Tibial nerve (tissue), 4 donors: ENCODE measurements at places on chromosomes 5 and 9.

GRCh38 chr9:98794802-98795201 lies 1.6 kb downstream of the ANKS6 start:
- no peak overlapping the region for H3K4me3 ChIP-seq
- H3K27me3 ChIP-seq = no peaks in the 10 kb centered on the region
- H3K27ac ChIP-seq = no peak overlapping the region

GRCh38 chr9:26240020-26240419 lies 561.8 kb upstream of the TUSC1 start:
- no peak for DNase-seq
- H3K27ac ChIP-seq = no peak overlapping the region
- no peaks in the 10 kb centered on the region for H3K27me3 ChIP-seq
- no peaks in the 10 kb centered on the region for H3K36me3 ChIP-seq

DNA sequence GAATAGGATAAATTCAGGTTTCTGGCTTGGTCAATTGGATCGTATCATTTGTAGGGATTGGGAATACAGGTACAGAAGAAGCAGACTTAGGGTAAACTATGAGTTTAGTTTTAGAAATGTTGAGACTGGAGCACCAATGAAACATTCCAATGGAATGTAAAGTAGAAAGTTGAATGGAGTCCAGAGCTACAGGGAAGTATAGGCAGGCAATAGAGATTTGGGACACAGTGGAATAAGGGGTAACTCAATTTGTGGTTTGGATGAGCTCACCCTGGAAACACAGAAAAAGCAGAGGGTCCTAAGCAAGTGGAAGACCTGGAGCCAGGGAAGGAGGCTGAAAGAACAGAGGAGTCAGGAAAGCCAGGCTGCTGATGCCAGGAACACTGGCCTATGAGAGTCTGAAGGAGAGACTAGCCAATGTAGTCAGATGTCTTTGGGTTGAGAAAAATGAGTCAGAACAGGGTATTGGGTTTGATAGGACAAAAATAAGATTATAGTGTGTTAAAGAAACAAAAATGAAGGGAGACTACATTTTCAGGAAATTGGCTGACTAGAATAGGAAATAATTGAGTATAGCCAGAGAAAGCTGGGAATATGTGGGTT lies 72.8 kb downstream of the STARD4 start:
- no peaks in the 10 kb centered on the region for H3K4me1 ChIP-seq
- H3K27me3 ChIP-seq = no peaks in the 10 kb centered on the region
- no peaks in the 10 kb centered on the region for H3K36me3 ChIP-seq

GRCh38 chr5:36607114-36607571 lies 737 bp downstream of the SLC1A3 start:
- H3K4me3 ChIP-seq = peak overlapping the region; percentile 40
- no peaks in the 10 kb centered on the region for H3K36me3 ChIP-seq
- no peak for DNase-seq
- no peaks in the 10 kb centered on the region for H3K4me1 ChIP-seq
- no peaks in the 10 kb centered on the region for H3K27me3 ChIP-seq

GRCh38 chr9:118418887-118419565 lies 714.8 kb downstream of the TLR4 start:
- no peak overlapping the region for H3K4me3 ChIP-seq
- DNase-seq = no peak
- no peaks in the 10 kb centered on the region for H3K27me3 ChIP-seq
- no peak overlapping the region for H3K27ac ChIP-seq

DNA sequence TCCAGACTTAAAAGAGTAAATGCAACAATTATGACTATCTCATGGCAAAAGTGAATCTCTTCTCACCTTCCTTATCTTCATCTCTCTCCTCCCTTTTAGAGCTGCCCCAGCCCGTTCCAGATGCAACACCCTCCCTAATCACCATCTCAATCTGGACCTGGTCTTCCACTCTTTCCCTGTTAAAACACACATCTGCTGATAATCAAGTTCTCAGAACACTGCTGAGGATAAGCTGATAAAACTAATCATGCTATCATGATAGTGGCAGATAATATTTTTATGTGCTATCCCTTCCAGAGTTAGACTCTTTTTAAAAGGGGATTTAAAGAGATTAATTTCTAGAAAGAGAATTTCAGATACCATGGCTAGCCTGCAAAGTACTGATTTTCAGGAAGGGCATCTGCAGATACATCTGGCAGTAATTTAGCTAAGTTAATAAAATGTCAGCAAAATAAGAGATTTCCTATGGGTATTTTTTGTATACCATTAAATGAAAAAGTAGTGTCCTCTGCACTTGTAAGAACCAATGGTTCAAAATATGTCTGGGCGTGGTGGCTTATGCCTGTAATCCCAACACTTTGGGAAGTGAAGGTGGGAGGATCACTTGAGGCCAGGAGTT lies 17.2 kb downstream of the SGTB start:
- H3K4me1 ChIP-seq = no peaks in the 10 kb centered on the region
- no peak for DNase-seq
- no peak overlapping the region for H3K27ac ChIP-seq
- peaks cover 4% of the 10 kb centered on the region for H3K36me3 ChIP-seq
- H3K4me3 ChIP-seq = no peak overlapping the region
